ENCODE measurements at places on chromosomes 7 and 10.

- DNase-seq: no peak
Measured at GRCh38 chr7:47361236-47361635, 220.7 kb downstream of the TNS3 start.

- DNase-seq: no peak
Measured at GRCh38 chr7:15751191-15751701, 64.8 kb upstream of the MEOX2 start.

DNA sequence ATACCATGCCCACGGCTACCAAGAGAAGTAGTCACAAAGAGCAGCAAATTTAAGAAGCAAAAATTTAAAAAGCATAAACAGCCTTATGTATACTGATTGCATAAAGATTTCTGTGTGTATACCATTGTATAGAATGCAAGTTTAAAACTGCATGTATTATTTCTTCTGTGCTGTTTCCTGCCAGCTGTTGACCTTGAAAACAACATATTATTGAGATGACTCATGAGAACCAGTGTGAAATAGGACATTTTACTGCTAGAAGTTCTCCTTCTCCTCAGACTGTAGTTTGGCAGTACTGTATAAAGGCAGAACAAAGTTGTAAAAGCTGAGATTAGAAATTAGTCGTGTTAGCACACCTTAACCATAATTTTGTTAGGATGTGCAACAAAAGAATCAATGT, 42.3 kb upstream of the SGCE start:
- DNase-seq: no peak

DNA sequence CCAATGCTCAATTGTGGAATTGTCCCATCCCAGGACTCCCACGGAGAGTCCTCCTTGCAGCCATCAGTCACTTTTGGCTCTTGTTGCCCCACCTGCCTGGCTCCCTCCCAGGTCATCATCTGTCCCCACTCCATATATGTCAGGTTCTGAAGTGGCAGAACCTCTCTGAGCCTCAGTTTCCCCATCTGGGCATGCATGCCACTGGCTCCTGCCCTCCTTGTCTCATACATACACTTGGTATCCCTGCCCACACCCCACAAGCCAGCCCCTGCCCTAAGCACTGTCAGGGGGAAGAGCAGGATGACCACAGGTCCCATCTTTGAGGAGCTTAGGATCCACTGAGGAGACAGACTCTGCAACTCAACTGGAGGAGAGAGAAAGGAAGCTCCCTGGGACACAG, 156.9 kb downstream of the GRID1 start:
- DNase-seq: no peak

- peak; percentile 89 for DNase-seq
Measured at GRCh38 chr7:7157177-7157886, 25.0 kb upstream of the C1GALT1 start.

- no peak for DNase-seq
Measured at GRCh38 chr7:29858191-29858951, 52.1 kb downstream of the WIPF3 start.

GRCh38 chr10:68087685-68088401, 12.8 kb upstream of the HERC4 start:
- no peak for DNase-seq

DNA sequence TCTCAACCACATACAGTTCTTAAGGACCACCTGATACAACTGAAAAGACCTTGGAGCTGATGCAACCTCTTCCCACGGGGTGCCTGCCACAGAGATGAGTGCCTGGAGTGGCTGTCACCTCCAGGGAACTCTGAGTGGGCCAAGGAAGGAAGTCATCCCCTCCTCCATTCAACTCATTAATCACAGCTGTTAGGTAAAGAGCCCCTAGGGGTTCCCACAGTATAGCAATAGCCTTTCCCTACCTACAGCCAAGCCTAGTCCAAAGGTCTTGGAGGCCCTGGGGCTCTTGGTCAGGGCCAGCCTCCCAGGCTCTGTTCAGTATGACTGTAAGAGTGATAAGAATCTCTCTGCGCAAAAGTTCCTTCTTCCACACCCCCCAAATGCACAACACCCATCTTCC, 70.4 kb upstream of the NFE2L3 start:
- DNase-seq: no peak

DNA sequence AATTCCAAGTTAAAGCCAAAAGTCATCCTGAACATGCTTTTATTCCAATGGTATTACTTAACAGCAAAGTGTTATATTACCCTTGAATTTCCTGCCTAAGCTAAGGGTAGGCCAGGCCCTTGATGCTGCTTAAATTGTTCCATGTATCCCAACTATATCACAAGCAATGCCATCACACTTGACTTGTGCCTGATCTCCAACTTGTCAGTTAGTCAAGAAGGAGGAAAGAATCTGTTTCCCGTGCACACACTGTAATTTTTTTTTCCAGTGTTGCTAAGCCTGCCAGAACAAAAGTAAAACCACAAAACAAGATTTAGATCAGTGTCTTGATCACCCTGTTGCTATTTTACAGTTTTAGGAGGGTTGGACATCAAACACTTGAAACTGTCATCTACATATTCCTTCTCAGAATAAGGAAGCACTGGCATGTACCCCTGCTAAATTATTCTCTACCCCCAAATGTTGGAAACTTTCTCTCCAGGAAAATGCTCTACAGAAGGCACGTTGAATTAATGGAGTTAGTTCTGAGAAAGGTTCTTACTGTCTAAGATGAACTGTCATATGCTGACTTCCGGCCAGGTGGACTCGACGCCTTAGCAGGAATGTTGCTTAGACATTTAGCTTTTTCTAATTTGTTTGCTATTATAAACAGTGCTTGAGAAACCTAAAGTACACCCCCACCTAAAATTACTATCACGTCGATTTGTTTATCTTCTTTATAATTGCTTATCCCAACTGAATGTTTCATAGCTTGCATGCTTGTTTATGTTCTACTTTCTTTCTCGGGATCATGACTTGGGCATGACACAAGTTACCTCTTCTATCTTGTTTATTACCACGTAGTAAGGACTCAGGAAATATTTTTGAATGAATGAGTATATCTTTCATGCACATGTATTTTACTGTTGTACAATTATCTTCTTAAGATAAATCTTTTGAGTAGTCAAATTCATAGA, 105.5 kb upstream of the ZNF438 start:
- DNase-seq: no peak

- peak; percentile 94 for DNase-seq
Measured at GRCh38 chr7:3063016-3063753, 19.5 kb upstream of the CARD11 start.

DNA sequence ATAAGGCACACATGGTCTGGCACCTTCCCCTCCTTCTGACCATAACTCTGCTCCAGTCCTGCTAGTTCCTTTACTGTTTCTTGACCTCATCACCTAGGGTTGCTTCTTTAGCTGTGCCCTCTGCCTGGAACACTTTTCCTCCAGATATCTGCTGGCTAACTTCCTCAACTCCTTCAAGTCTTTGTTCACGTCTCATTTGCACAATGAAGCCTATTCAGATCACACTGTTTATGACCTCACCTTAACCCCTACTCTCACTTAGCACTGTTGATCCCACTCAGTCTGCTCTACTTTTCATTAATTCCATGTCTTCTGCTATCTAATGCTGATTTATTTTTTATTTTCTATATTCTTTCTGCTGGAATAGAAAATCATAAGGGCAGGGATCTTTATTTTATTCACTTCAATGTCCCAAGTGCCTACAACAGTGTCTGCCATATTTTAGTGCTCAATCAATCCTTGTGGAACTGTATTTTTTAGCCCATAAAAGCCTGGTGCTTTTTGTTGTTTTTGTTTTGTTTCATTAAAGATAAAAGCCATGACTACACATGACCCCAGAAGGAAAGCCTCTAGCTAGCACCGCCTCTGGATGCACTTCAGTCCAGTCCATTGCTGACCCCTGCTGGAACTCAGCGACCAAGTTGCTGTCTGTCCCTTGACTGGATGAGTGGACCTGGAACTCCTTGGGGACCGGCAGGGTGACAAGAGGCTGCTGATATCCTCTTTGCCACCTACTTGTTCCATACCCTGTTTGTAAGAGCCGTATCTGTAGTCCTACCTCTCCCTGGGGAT, 12.3 kb downstream of the KLF14 start:
- peak; percentile 50 for DNase-seq

- DNase-seq: no peak
Measured at GRCh38 chr10:42768581-42769152, 13.9 kb upstream of the BMS1 start.

DNA sequence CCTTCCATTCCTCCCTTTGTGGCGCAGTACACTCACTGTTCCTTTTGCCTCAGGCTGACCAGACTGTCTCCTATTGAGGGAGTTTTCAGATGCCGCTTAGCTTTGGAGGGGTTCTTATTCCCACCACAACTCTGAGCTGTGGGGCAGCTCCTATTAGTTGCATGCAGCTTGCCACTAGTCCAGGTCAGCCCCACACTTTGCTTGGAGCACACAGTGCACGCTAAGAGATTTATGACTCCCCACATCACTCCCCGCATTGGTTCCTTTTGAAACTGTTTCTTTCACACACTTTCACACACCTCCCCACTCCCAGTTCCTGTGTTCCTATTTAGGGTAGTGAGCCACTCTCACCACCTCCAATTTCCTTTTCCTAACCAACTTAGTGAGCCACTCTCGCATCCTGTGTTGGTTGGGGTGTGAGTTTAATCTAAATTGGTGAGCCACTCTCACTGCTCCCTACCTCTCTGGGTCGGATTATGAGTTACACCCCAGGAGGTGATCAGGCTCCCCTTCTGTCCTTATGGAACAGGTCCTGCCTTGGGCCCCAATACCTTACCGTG, 10.4 kb upstream of the ZNF485 start:
- peak; percentile 52 for DNase-seq

DNA sequence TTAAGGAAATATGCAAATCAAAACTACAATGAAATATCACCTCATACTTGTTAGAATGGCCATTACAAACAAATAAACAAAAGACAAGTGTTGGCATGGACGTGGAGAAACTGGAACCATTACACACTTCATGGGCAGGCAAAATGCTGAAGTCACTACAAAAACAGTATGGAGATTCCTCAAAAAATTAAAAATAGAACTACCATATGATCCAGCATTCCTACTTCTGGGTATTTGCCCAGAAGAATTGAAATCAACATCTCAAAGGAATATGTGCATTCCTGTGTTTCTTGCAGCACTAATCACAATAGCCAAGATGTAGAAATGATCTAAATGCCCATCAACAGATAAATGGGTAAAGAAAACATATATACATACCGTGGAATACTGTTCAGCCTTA, 83.6 kb downstream of the NRCAM start:
- DNase-seq: no peak

All from activated CD8-positive, alpha-beta memory T cell treated with anti-CD3 and anti-CD28 coated beads, Interleukin-2, amount 10 ng/mL, durations not matched to agents 7 days and 5 days (primary cell).